Neuronal stem cell (in vitro differentiated cells): ENCODE measurements at places on chromosomes 13 and 19.

DNA sequence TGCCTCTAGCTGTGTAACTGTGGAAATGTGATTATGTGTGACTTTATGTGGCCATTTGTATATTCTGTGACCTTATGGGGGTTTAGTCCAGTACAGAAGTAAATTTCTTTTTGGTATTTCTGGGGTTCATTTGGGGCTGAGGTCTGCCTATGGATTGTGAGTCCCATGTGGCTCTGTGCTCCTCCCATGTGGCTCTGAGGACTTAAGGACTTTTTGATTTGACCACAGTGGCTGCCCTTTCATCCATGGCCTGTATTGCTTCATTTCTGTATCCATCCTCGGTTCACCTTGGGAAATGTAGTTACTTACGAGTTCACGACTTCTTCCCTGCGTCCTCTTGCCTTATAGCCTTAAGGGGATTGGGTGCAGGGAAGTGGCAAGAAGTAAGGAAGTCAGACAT lies 1.0 kb downstream of the ZNF420 start:
- DNase-seq = no peak

DNA sequence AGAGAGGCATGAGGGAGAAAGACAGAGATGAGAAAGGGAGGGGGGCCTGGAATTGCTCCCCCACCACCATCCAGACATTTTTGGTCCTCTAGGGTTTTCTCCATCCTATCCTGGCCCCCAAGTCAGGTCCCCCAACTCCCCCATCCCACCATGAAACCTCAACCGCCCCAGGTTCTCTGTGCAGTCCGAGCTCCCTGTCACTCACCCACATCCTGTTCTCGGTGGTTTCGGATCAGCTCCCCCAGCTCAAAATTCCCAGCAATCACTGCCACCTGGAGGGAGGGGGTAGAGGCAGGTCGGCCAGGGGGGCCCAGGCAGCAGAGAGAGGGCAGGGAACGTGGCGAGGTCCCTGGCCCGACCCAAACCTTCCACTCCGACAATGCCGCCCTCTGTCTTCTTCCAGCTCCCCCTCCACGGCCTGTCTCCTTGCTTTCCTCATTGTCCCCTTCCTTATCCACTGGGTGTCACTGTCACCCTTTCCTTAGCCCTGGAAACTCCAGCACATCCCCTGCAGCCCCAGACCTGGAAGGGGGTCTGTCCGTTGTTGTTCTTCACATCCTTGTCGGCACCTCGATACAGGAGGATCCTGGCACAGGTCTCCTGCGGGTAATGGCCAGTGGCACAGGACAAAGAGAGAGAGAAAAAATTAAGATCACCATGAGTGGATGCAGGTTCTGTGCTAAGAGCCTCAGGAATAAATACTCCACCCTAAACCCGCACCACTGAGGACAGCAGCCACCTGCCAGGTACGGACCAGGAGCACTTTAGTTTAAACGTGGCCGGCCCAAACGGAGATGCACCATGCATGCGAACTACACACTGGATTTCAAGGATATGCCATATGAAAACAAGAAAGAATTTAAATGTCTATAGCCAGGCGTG lies 15.4 kb downstream of the SHANK1 start:
- DNase-seq = no peak

GRCh38 chr19:41223431-41224234 lies 4.6 kb downstream of the AXL start:
- DNase-seq = peak; percentile 80

- DNase-seq = no peak
Measured at GRCh38 chr19:16454351-16454918, 17.3 kb downstream of the EPS15L1 start.

DNA sequence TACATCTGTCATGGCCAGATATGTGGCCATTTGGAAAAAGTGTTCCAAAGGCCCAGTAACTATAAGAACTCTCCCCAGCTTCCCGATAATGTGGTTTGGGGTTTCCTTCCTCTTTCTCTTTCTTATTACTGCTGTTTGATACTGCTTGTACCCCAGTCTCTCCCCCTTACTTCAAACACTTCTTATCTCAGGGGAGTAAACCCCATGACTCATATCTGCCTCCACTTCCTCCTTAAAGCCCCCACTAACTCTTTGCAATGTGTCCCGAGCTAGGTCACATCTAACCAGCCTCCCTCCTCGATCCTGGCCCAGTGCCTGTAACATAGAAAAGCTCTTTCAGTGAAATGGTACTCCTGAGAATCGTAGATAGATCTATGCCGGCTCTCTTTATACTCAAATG lies 82.4 kb upstream of the STARD13 start:
- no peak for DNase-seq

DNA sequence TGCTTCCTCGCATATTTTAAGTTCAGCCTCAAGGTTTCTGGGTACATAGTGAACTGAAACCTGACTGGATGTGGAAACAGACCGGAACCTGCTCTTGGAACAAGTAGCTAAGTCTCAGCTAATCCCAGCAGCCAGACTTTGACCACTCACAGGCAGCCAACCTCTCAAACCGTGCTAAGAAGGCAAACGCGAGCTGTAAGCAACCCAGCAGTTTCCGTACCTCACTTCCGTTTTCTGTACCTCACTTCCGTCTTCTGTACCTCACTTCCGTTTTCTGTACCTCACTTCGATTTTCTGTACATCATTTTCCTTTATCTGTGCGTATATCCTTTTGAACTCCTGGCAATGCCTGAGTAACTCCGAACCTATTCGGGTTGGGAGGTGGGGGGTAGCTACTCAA lies 96.8 kb downstream of the SUCLA2 start:
- no peak for DNase-seq

- DNase-seq = no peak
Measured at GRCh38 chr13:20534038-20534608, 8.5 kb upstream of the CRYL1 start.

- no peak for DNase-seq
Measured at GRCh38 chr19:50477751-50478515, 1.3 kb upstream of the GARIN5A start.

- no peak for DNase-seq
Measured at GRCh38 chr13:21232599-21232998, 56.1 kb downstream of the MRPL57 start.

DNA sequence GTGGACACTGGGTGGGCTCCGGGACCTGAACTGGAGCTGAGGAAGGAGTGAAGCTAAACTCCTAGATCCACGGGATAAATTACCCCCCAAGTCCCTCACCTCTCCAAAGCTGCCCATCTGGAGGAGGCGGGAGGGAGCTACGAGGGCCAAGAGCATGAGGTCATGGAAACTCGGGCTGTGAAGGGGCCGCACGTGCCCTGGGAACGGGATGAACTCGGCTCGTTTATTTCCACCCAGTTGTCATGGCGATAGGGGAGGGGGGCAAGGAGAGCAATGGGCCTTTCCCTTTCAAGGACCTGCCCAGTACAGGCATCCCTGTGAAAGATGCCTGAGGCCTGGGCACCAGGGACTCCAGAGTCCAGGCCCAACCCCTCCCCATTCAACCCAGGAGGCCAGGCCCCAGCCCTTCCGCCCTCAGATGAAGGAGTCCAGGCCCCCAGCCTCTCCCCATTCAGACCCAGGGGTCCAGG lies 3.8 kb downstream of the PPP1R12C start:
- peak; percentile 86 for DNase-seq

- no peak for DNase-seq
Measured at GRCh38 chr13:39035799-39036198, 2.1 kb downstream of the PROSER1 start.

DNA sequence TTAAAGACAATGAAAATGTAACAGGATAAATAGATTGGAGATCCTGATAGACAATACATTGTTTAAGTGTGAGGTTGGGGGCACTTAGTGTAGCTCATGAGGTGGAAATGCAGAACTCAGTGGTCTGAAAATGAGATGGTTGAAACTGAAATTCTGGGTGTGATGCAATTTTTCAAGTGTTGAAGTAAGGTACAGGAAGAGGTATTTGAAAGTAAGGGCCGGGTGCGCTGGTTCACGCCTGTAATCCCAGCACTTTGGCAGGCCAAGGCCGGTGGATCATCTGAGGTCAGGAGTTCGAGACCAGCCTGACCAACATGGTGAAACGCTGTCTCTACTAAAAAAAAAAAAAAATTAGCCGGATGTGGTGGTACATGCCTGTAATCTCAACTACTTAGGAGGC lies 113.0 kb downstream of the UFM1 start:
- no peak for DNase-seq

GRCh38 chr13:65330691-65331090 lies 1899.4 kb downstream of the PCDH9 start:
- no peak for DNase-seq

DNA sequence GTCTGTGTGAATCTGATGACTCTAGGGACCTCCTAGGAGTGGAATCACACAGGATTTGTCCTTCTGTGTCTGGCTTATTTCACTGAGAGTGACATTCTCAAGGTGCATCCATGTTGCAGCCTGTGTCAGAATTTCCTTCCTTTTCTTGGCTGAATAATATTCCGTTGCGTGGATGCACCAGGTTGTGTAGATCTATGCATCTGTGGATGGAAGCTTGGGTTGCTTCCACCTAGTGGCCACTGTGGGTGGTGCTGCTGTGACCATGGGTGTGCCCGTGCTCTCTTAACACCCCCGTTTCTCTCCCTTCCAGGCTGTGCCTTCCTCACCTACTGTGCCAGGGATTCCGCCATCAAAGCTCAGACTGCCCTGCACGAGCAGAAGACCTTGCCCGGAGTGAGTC lies 26.2 kb downstream of the CELF5 start:
- DNase-seq = no peak

DNA sequence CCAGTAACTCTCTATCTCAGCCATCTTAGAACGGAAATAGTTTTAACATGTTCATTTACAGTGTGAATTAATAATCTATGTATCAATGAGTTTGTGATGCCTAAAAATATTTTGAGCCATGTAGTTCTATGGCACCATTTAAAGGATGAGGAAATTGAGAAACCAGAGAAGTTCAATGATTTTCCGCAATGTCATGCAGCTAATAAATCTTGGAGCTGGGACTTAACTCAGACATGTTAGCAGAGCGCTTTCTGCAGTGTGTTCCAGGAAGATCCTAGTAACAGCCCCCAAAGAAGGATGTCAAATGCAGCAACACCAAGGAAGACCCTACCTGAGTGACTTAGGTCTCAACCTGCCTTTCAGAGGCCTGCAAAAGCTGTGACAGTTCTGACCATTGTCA lies 99.3 kb upstream of the RAP2A start:
- no peak for DNase-seq

DNA sequence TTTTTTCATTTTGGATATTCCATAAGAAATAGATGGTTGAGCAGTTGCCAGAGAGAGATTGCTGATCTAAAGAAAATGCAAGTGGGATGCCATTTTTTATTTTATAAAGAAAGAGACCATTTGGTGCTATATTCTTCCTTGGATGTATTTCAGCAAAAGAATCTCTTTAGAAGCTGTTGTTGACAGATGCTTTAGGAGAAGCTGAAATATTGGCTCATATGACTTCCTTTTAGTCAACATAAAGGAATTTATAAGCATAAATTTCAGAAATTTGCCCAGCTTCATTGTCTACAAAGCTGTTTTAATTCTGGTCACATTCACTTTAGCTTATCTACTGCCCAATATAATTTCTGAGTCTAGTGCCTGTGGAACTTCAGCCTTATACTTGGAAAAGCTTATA lies 36.9 kb downstream of the POLR1D start:
- no peak for DNase-seq

GRCh38 chr13:77528414-77528813 lies 7.1 kb upstream of the SCEL start:
- DNase-seq = no peak

- no peak for DNase-seq
Measured at GRCh38 chr19:54206831-54207177, 6.1 kb downstream of the RPS9 start.

- no peak for DNase-seq
Measured at GRCh38 chr13:49985129-49985528, 11.7 kb upstream of the TRIM13 start.

DNA sequence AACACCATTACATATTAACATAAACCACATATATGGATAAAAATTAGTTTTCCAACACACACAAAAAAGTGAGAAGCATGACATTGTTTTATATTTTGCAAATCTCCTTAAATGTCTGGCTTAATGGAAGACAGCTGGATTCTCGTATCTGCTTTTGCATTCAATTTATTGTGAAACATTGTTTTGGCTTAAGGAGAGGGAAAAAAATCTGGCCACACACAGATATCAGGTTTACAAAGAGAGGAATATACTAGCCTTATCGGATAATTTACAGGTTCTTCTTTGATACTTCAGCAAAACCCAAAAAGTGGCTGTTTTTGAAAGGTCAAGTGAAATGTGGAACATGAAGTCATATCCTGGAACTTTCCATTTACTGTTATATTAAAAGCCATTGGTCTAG lies 523.5 kb upstream of the ARGLU1 start:
- DNase-seq = no peak

- no peak for DNase-seq
Measured at GRCh38 chr13:77113496-77113895, 86.5 kb upstream of the FBXL3 start.

DNA sequence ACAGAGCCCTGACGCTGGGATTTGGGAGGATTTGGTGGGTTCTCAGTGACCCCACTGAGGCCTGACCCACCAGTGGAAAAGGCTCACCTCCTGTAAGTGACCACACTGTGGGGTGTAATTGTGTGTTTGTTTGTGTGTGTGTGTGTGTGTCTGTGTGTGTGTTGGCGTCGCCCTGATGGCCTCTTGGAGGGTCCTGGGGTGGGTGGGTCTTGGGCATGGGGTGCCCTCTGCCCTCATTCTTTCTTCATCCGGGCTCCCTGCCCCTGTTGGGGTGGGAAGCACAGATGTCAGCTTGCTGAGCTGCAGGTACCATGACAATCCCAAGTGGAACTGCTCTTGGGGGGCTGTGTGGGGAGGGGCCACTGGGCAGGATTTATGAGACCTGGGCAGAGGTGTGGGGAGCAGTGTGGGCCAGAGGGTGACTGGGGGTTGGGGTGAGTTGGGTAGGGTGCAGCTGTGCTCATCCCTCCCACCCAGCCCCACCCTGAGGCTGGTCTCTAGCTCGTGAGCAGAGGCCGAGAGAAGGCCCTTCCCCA lies 22.8 kb downstream of the WTIP start:
- no peak for DNase-seq

GRCh38 chr13:47241446-47241845 lies 344.6 kb upstream of the HTR2A start:
- DNase-seq = no peak

GRCh38 chr13:72379581-72379980 lies 347.8 kb downstream of the MZT1 start:
- DNase-seq = no peak

DNA sequence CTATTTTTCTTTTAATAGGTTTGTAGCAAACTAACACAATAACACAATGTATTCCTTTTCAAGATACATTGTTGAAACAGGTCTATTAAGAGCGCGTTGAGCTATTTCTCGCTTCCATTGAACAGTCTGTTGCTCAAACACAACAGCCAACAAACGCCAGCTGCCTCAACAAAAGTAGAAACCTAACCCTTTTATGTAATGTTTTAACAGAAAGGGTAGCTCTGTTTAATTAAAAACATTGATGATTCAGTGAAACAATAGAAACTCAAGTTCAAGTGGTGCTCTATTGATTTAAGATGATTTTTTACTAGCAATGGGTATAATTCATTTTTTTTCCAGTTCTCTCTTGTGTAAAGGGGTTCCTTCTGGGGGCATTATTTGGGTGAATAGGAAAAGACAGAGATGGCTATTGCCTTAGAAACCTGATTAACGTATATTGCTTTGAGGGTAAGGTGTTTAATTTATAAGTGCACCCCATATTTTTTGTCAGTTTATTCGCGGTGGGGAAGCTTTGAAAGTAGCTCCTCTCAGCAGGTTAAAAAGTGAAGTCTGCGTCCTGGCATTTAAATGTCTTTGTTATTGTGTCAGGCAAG lies 14.9 kb downstream of the ZIC2 start:
- DNase-seq = peak; percentile 45

GRCh38 chr19:30696514-30696913 lies 324.3 kb downstream of the ZNF536 start:
- no peak for DNase-seq
